ENCODE measurements at places on chromosomes 11 and 22.
A peak's percentile ranks its signal among the peaks of the same experiment; 100 is the strongest.

DNA sequence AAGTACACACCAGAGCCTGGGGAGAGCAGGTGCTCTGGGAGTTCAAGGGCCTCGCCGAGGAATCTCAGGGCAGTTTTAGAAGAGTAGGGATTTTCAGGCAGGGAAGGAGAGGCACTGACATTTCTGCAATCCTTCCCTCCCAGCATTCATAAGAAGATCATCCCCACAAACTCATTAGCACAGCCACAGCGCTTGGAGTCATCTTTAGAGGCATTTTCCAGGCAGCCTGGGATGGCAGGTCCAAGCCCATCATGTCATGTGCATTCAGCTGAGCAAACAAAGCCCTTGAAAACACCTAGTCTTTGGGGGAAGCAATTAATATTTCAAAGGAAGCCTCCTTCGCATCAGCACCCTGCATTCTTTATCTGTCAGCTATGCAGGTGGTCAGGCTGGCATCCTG, 43.8 kb downstream of the MAP6 start:
- DNase-seq: no peak

DNA sequence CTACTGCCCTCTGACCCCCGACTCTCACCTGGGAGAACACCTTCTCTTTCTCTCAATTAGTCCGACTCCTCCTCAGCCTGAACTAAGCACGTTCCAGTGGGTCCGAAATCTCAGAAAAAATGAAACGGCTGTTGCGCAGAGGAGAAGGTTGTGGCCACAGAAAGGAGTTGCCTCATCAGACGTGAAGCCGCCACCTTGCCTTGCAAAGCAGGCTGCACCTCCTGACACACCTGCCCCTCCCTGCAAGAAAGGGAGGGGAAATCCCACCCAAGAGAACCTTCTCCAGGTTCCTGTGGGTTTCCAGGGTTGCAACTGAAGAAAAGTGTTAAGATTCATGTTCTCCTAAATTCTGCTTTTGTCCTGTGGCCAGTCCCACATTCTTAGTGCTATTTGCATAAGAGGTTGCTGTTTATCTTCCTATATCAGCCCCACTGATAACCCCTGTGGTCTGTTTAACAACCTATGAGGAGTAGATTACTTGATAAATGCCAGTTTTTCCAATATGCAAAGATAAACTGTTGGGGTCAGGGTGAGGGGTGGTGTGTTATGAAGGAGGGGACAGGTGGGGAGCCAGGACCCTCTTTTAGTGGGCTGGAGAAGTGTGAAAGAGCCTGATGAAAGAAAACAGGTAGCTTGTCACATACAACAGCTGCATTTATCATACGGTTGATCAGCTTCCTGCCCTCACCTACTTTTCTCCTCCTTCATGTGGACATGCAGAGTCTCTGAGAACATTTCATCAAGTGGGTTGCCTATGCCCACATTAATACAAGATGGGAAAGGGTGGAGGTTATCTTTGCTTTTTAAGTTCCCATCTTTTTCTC, 18.2 kb downstream of the ZBTB16 start:
- no peak for DNase-seq

- DNase-seq: no peak
Measured at GRCh38 chr11:64637334-64638017, 46.5 kb downstream of the SLC22A12 start.

- DNase-seq: no peak
Measured at GRCh38 chr11:111021131-111021530, 224.4 kb upstream of the POU2AF2 start.

DNA sequence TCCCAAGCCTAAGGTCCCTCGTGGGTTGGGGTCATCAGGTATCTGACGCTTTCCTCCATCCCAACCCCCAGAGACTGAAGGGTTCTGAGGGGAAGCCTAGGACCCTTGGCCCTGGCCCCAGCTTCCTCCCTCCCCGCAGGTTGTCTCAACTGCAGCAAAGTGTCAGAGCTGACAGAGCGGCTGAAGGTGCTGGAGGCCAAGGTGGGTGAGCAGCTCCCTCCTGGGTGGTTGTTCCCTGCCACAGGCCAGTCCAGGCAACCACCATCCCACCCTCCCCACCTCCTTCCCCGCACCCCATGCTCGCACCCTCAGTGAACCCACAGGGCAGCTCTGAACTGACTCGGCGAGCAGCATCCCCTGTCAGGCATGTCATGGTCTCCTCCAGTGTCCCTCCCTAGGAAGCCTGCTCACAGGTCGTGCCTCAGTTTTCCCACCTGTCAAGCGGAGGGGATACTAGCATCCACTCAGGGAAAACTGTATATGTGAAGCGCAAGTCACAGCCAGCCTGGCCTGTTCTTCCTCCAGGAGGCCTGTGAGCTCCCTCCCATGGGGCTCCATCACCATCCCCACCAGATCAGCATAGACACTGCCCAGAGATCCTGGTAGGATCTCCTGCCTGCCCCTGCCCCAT, 20.8 kb downstream of the EMID1 start:
- DNase-seq: no peak

DNA sequence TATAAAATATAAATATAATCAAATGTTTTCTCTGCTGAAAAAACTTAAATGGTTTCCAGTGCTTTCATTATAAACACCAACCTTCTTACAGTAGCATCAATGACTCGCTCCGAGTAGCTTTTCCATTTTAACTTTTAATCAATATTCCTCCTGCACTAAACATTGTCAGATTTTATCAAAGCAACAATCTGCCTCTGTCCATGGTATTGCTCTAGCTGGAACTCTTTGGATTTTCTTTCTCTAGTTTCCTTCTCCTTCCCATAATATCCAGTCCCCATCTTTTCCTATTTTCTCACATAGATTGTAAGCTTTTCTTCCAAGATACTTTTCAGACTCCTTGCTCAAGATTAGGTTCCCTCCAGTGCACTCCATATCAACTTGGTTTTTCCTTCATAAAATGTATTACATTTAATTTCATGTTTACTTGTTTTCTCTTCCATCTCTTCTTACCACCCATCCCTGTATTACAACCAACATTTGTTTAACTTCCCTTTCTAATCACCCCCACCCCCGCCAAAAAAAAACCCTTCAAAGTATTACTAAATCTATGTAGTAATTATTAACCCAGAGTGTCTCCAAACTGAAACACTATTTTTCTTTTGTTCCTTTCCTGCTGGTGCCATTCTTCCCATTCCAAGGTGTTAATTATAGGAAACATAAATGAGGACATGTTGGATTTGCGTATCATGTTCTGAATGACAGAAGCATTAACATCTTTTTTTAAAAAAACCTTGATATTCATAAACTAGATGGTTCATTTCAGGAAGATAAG, 716.5 kb downstream of the NELL1 start:
- DNase-seq: no peak

- DNase-seq: no peak
Measured at GRCh38 chr11:102591160-102591718, 33.9 kb downstream of the MMP20 start.

GRCh38 chr22:23837911-23838680, 710 bp downstream of the DERL3 start:
- DNase-seq: no peak

DNA sequence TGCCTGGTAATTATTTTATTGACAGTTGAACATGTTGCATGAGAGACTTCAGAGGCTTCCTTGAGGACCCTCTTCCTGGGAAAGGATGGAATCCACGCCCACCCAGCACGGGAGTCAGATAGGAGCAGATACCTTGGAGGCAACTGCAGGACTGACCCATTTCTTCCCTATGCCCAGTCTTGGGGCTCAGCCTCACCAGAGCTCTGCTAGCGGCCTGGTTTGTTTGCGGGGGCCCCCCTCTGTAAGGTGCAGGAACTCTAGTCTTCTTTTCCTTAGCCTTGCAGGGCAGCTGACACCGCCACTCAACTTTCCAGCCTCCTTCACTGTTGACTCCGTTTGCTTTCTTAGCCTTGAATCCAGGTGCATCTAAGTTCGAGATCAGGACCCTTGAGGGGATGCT, 1032.8 kb downstream of the BRD1 start:
- no peak for DNase-seq

GRCh38 chr22:43118953-43119458, 8.5 kb downstream of the BIK start:
- DNase-seq: no peak

DNA sequence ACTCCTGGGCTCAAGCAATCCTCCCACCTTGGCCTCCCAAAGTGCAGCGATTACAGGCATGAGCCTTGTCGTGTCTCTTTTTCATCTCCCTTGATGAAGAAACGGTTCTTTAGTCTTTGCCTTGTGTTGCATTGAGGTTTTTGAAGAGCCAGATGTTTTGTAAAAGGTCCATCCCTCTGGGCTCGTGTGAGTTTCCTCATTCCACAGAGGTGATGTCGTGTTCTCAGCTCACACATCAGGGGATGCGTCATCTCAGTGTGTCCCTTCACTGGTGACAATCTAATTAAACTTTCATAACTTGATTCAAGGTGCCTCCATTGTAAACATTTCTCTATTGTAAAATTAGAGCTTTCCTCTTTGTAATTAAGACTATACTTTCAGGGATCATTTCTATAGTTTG, 29.7 kb upstream of the TEF start:
- no peak for DNase-seq

GRCh38 chr11:91813263-91813662, 411.4 kb upstream of the FAT3 start:
- DNase-seq: no peak

GRCh38 chr11:116537709-116538108, 235.1 kb downstream of the BUD13 start:
- DNase-seq: no peak

GRCh38 chr22:35630387-35630793, 13.3 kb upstream of the MB start:
- DNase-seq: no peak

GRCh38 chr11:47171061-47171838, 5.4 kb downstream of the ARFGAP2 start:
- no peak for DNase-seq

DNA sequence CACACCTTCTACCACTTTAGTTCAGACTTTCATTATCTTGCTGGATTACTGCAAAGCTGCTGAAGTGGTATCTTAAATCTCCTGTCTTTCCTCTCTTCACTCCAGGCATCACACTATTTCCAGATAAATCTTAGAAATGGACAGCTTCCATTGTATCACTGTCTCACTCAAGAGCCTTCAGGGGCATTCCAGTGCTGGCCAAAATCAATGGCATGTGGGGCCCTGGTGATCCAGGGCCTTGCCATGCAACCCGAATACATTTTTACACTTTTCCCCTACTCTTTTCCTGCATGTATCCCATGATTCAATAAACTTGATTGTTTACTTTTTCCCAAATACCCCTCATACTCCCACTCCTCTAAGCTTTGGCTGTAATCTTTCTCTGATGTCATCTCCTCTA, 39.4 kb upstream of the DEUP1 start:
- no peak for DNase-seq

- DNase-seq: no peak
Measured at GRCh38 chr11:86930957-86931547, 24.1 kb downstream of the FZD4 start.

DNA sequence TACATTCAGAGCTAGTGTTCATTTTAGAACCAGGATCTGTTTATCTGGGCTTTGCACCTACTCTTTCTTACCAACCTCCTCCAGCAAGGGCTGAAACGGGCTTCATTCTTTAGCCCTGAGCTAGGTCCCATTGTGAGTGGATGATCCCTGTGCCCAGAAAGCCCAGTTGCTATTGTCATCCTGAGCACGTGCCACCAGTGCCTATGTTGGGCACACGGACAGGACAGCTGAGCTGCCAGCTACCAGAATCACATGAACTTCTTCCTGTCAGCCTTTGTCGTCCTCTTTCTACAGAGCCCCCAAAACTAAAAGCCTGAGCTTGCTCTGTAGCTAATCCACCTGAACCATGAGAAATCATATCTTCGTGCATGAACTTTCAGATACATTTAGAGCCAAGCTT, 74.4 kb upstream of the NTM start:
- no peak for DNase-seq

DNA sequence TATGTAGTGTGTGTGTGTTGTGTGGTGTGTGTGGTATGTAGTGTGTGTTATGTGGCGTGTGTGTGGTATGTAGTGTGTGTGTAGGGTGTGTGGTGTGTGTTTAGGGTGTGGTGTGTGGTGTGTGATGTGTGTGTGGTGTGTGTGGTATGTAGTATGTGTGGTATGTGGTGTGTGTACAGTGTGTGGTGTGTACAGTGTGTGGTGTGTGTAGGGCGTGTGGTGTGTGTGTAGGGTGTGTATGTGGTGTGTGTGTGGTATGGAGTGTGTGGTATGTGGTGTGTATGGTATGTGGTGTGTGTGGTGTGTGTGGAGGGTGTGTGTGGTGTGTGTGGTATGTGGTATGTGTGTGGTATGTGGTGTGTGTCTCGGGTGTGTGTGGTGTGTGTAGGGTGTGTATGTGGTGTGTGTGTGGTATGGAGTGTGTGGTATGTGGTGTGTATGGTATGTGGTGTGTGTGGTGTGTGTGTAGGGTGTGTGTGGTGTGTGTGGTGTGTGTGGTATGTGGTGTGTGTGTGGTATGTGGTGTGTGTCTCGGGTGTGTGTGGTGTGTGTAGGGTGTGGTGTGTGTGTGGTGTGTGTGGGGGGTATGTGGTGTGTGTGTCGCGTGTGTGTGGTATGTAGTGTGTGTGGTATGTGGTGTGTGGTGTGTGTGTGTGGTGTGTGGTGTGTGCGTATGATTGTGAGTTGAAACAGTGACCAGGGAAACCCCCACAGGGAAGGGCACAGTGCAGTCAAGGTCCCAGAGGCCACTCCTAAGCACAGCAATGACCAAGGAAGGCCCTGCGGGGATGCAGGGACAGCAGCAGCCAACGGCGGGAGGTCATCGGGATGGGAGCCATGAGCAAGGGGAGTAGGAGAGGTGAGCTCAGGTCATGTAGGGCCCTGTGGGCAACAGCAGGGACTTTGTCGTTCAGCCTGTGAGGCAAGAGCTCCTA, 2.9 kb upstream of the PPP6R2 start:
- DNase-seq: no peak

DNA sequence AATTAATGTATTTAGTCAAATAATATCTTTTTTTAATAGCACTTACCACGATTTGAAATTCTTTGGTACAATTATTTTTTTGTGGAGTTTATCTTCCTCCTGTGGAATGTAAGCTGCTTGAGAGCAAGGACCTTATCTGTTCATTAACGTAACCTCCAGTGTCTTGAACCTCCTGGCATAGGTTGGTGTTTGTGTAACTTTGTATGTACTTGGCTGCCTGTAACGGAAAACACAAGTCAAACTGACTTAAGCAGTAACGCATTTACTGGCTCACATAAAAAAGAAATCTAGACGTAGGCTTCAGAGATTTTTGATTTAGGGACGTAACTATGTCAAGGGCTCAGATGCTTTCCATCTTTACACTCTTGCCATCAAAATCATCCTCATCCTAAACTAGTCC, 56.1 kb downstream of the ARHGEF12 start:
- DNase-seq: no peak

DNA sequence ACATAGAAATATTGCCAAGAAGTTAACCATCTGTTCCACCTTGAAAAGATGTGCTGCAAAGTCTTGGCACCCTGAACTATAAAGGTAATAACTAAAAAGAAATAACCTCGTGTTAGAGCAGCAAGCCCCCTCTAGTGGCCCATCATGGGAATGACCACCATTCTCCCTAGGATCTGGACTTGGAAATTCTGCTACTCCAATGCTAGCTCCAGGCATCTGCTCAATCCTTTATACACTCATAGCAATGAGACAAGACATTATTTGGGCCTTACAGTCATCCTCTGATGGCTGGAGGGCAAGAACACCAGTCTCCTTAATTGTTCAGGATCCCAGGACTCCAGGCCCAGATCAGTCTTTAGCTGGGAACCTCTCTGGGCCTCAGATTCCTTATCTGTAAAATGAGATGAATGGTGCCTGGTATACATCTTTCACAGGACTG, 76.0 kb downstream of the CWC15 start:
- DNase-seq: peak; percentile 36

- DNase-seq: no peak
Measured at GRCh38 chr11:88849368-88849767, 216.4 kb downstream of the GRM5 start.

- no peak for DNase-seq
Measured at GRCh38 chr22:50656122-50657070, 16.2 kb upstream of the SHANK3 start.

- DNase-seq: no peak
Measured at GRCh38 chr11:28072321-28072720, 35.6 kb downstream of the KIF18A start.
